Esophagus squamous epithelium (tissue), 5 donors: ENCODE measurements at places on chromosomes 7 and 10.

- no peak for DNase-seq
These were observed 69.8 kb upstream of the KMT2C start for GRCh38 chr7:152505606-152506005.

- no peak for DNase-seq
These were observed 19.1 kb upstream of the TPK1 start for GRCh38 chr7:144854839-144855424.

GRCh38 chr7:128073671-128074310 lies 42.6 kb upstream of the LRRC4 start:
- DNase-seq: no peak

- no peak for DNase-seq
These were observed 195.3 kb downstream of the DNAJB6 start for GRCh38 chr7:157532068-157532467.

DNA sequence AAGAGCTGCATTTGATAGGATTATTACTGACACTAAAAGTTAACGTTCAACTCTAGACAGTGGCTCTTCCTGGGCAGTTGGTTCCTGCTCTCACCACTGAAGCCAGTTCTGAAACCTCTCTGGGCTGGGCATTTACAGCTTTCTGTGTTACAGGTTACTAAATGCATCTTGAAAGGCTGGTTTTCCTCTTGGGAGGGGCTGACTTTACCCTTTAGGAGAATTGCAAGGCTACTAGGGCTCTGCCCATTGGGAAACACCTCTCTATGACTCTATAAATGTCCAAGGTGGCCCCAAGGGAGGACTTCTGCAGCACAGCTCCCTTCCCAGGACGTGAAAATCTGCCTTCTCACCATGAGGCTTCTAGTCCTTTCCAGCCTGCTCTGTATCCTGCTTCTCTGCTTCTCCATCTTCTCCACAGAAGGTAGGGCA lies at the start of gene GPR15LG:
GPR15LG (plus strand) TSS at position 301 of the 429 bp plus-strand sequence; CDS start at position 352, 51 bp downstream.
- DNase-seq: no peak

DNA sequence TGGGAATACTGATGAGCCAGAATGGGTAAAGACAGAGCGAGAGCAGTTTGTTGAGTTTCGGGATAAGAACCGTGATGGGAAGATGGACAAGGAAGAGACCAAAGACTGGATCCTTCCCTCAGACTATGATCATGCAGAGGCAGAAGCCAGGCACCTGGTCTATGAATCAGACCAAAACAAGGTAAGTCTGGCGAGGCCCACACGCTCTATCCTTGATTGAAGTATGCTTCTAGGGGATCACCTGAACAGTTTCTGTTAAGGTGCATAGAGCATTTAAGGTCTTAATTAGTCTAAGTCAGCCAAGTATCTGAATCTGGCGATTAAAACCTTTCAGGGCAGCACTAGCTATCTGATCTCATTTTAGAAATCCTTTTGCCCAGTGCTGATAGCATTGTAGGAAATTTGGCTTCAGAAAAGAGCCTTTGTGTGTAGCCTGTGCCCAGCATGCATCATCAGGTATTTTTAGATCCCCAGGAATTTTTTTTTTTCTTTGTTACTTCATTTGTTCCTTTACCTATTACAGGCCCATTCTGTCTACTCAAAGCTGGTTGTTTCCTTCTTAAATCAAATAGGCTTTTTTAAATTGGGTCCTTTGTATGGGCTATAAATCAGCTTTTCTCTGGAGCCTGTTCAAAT lies 8.0 kb downstream of the OPN1SW start:
- no peak for DNase-seq
